Activated CD4-positive, alpha-beta T cell treated with anti-CD3 and anti-CD28 coated beads, Interleukin-2, amount 50 U/mL, for 48 hours (primary cell): ENCODE measurements at places on chromosomes 12 and 14.

- no peak for DNase-seq
These were observed 213.4 kb upstream of the NUDT4 start for GRCh38 chr12:93164103-93164880.

GRCh38 chr14:85934123-85934885 lies 404.4 kb downstream of the FLRT2 start:
- peak; percentile 40 for DNase-seq

- no peak for DNase-seq
These were observed 3.6 kb downstream of the LRRC74A start for GRCh38 chr14:76829650-76830421.

DNA sequence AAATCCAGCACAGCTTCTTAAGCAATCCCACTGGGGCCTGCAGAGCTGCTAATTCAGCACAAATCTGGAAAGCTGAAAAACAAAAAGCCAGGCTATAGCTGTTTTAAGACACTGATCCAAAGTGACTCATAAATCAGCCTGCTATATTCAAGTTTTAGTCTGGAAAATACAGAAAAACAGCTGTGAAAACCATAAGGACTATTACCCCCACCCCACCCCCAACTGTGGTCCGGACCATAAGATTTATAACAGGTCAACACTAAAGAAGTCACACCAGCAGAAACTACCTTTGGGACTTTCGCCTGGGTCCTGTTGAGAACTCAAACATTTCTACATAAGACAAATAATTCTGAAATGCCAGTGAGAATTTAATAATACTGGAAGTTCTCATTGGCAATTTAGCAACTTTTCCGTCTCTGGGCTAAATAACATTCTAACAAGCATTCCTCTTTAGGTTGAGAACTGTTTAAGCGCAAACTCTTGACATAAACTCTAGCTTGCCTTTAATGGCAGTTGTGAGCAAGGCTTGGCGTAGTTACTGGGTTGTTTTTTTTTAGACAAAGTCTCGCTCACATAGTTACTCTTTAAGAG lies 3.3 kb downstream of the LRIG3 start:
- DNase-seq = no peak

DNA sequence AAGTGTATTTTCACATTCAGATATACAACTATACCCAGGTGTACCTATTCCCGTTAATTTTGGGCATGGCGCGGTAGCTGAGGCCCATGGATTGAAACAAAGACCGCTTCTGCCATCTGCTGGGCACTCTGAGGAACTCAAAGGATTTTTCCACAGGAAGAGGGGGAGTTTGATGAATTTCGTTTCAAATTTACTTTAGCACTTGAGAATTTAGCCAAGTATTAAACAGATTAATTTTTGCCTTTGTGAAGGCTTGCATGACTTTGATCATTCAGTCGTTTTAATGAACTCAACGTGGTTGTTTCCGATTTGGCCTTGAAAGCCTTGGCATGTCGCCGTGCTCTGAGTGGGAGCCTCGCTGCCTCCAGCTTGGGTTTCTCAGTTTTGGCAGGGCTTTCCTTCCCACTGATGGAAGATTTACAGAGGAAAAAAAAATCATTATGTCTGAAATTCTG lies 153.2 kb upstream of the DDHD1 start:
- DNase-seq = peak; percentile 43

- DNase-seq = no peak
These were observed 288.4 kb downstream of the CACNA1C start for GRCh38 chr12:2341051-2341751.

DNA sequence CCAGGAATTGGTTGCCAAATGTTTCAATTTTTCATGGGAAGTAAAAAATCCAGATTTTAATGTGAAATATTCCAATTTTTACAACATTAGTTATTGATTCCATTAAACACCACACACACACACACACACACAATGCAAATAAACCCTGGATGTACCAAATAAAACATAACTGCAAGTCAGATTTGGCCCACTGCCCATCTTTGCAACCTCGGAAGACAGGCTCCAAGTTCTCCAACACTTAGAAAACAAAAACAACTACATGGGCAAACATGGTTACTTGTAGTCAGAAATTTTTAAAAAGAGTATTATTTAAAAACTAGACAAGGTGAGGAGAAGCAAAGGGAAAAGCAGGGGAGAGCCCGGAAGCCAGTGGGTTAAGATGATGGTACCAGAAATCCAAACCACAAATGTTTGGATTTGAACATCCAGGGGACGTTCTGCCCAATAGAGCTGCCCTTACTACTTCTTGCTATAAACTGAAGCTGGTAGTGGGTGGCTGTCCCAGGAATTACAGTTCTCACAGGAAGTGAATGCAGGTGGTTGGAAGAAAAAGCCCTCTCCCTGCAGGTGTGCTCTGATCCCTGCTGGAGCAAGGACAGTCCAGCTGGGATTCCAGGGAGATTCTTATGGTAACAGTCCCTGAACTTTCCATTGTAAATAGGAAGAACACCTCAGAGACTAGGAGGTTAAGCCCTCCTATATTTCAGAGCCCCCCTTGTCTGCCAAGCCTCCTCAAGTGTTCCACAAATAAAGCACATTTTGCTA lies 111.7 kb downstream of the SLC25A21 start:
- DNase-seq = no peak

DNA sequence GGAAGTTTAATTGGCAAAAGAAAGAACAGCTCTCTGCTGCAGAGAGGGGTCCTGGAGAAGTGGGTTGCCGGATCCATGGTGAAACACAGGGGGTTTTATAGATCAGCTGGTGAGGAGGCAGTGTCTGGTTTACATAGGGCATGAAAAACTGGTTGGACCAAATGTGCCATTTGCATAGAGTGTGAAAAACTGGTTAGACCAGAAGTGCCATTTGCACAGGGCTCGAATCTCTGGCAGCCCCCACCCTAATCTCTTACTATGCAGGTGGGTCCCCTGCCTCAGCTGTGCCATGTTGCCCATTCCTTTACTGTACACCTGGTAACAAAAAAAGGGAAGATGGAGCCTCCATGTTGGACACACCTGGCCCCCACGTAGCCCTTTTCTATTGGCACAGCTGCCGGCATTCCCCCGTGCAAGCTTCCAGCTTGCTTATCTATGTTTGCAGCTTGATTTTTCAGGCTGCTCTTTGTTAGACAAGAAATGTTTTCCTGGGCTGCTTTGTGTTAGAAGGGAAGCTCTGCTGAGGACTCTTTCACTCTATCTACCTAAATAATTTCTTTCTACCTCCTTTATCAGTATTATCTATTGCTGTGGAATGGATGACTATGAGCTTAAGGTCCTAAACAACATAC lies 61.1 kb upstream of the TMEM132D start:
- DNase-seq = no peak

DNA sequence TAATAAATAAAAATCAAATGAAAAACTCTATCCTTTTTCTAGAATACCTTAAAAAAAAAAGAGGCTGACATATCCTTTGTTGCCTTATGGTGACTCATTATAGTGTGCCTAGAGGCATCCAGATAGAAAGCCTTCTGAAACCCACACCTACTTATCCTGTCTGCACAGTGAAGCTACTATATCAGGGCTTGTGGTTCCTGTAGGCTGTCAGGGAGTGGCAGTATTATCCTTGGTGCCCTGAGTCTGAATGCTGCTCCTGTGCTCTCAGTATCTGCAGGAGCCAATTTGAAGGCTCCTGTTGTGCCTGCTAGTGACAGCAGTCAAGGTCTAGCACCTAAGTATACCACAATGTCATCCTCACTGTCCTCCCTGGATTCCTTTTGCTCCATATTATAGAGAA lies 168.4 kb upstream of the AVPR1A start:
- no peak for DNase-seq

DNA sequence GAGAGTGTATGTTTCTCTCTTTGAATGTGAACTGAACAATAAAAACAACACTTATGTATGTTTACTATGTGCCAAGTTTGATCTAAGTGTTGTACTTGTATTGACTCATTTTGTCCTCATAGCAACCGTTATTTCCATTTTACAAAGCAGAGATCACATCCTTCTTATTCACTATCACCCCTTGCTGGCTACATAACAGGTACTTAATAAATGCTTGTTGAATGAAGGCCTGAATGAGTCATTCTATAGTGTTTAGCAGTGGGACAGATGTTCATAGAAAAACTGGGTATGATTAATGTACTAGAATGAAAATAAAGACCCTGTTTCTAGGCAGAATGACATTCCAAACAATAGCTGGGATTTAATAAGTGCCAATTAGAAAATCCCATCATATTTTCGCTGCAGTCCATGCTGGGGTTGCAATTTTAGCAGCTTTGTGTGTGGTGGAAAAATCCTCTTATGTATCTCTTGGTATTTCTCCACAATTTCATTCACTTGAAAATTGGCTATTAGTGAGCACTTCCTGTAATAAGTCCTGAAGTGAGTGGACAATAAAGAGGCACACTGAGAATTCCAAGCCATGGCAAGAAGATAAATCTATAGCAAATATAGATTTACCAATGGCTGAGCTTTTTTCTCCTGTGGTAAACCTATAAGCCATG lies 86.0 kb downstream of the FAR2 start:
- DNase-seq = no peak

- DNase-seq = no peak
These were observed 51.3 kb upstream of the PLBD1 start for GRCh38 chr12:14618983-14619382.

- DNase-seq = no peak
These were observed 182.2 kb upstream of the MDGA2 start for GRCh38 chr14:47857646-47858045.

GRCh38 chr14:81268016-81268416 lies 47.3 kb upstream of the GTF2A1 start:
- DNase-seq = no peak
